ENCODE measurements at places on chromosomes 6 and 20.

GRCh38 chr20:25085756-25086495, 4.0 kb upstream of the VSX1 start:
- H3K36me3 ChIP-seq, result no peaks in the 10 kb centered on the region
- no peak overlapping the region for H3K27ac ChIP-seq
- H3K27me3 ChIP-seq, result peaks cover 51% of the 10 kb centered on the region
- H3K4me3 ChIP-seq, result no peak overlapping the region
- no peaks in the 10 kb centered on the region for H3K4me1 ChIP-seq
- no peak for DNase-seq

DNA sequence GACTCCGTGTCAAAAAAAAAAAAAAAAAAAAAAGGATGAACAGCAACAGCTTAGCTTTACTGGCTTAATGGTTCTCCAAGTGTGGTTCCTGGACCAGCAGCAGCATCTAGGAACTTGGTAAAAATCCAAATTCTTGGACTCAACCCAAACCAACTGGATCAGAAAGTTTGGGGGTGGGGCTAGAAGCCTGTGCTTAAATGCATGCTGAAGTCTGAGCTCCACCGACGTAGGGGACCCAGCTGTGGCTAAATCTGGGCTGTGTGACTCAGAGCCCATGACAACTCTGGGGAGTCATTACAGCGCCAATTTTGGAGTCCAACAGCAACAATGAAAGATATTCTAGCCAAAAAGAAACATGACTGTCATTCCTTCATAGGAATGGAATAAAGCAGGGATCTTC, 13.6 kb upstream of the CHD6 start:
- DNase-seq, result no peak
- H3K4me3 ChIP-seq, result no peak overlapping the region
- H3K27ac ChIP-seq, result no peak overlapping the region
- no peaks in the 10 kb centered on the region for H3K27me3 ChIP-seq

- no peak overlapping the region for H3K27ac ChIP-seq
- DNase-seq, result no peak
- H3K4me3 ChIP-seq, result no peak overlapping the region
- no peaks in the 10 kb centered on the region for H3K4me1 ChIP-seq
- H3K36me3 ChIP-seq, result no peaks in the 10 kb centered on the region
Measured at GRCh38 chr6:44697327-44697726, 309.8 kb downstream of the CDC5L start.

GRCh38 chr6:17957498-17957897, 29.9 kb downstream of the KIF13A start:
- no peaks in the 10 kb centered on the region for H3K27me3 ChIP-seq
- H3K36me3 ChIP-seq, result no peaks in the 10 kb centered on the region
- H3K27ac ChIP-seq, result no peak overlapping the region
- H3K4me3 ChIP-seq, result no peak overlapping the region
- DNase-seq, result no peak
- no peaks in the 10 kb centered on the region for H3K4me1 ChIP-seq
